ENCODE measurements at places on chromosomes 7 and 10. TPM values are rescaled to one million over a fixed set of nuclear protein-coding genes. Genes with fewer than 3 reads are reported as not detected.

GRCh38 chr10:69687426-69687825 lies 57.4 kb downstream of the FAM241B start:
- no peak for DNase-seq

DNA sequence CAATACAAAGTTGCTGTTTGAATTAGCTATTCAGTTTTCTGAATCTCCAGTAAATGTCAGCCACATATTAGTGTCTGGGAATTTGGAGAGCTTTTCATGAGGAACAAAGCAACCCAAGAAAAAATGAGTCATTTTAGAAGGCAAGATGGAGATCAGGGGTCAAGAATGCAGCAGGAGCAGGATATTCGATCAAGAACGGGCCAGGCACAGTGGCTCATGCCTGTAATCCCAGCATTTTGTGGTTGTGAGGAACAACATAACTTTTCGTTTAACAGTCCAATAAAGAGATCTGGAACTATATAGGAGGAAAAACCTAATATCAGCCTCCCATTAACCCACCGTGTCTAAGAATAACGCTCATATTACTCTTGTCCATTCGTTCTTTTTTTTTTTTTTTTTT lies 600.5 kb downstream of the MAGI2 start:
- DNase-seq, result no peak

DNA sequence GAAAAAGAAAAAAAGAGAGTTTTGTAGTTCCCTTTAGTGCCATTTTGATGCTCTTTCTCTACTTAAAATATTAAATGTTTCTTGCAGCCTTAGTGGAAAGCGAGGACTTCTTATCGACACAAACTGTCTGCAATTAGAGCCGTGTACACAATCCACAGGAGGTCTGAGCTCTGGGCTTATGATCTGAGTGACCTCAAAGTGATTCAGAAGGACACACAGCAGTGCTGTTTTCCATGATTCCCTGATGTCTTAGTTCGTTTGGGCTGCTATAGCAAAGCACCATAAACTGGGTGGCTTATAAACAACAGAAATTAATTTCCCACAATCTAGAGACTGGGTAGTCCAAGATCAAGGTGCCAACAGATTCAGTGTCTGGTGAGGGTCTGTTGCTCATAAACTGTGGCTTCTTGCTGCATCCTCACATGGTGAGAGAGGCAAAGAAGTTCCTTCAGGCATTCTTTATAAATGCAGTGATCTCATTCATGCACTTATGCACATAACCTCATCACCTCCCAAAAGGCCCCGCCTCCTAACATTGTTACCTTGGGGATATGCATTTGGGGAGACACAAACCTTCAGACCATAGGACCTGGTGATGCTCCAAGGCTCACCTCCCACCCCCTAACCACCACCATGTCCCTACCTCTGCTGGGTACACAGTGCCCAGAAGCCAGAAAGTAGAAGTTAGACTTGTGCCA lies 204.5 kb upstream of the GHITM start:
- no peak for DNase-seq

GRCh38 chr7:77866786-77867536 lies 68.4 kb downstream of the PHTF2 start:
- DNase-seq, result no peak

- no peak for DNase-seq
Measured at GRCh38 chr10:78375854-78376785, 342.5 kb downstream of the RPS24 start.

The FERD3L gene
- total RNA-seq, result not detected

- no peak for DNase-seq
Measured at GRCh38 chr10:49290607-49291006, 8.4 kb upstream of the C10orf71 start.
